ENCODE measurements at places on chromosomes 2 and 18.

GRCh38 chr18:58862356-58862755 is 2.3 kb upstream of the ZNF532 start:
- DNase-seq: no peak

DNA sequence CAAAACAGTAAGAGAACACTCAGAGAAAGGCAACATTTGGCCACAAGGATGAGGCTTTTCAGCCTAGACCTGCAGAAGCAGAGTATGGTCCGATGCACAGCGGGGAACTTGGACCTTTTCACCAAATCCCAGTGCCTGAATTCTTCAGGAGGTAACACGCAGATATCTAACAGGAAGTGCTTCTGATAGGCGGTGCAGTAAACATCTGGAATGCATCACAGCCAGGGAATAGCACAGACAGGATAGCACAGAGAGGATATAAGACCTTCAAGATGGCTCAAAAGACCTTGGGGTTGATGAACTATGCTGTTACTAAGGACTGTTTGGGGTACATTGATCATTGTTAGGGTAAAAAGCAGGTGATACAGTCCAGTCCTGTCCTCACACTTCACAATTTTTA is 1.7 kb downstream of the TMEM127 start:
- DNase-seq: no peak

GRCh38 chr18:3119401-3120341 is 100.1 kb downstream of the MYOM1 start:
- no peak for DNase-seq

DNA sequence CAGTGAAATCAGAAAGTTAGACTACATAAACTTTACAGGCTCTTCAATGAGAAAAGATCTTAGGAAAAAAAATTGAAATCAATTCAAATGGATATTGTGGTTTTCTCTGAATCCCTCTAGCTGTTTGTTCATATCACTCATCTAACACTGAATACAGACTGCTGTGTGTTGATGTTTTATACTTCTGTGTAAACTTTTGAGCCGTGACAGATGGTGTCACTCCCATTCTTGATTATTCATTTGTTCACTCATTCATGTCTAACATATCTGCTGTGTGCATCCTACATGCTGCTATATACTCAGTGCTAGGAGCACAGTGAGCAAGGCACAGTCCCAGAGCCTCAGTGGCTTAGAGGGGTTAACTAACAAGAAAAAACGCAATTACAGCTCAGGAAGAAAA is 12.6 kb downstream of the KLHL23 start:
- DNase-seq: no peak

- no peak for DNase-seq
Measured at GRCh38 chr18:58359218-58359617, 269.7 kb downstream of the ALPK2 start.

DNA sequence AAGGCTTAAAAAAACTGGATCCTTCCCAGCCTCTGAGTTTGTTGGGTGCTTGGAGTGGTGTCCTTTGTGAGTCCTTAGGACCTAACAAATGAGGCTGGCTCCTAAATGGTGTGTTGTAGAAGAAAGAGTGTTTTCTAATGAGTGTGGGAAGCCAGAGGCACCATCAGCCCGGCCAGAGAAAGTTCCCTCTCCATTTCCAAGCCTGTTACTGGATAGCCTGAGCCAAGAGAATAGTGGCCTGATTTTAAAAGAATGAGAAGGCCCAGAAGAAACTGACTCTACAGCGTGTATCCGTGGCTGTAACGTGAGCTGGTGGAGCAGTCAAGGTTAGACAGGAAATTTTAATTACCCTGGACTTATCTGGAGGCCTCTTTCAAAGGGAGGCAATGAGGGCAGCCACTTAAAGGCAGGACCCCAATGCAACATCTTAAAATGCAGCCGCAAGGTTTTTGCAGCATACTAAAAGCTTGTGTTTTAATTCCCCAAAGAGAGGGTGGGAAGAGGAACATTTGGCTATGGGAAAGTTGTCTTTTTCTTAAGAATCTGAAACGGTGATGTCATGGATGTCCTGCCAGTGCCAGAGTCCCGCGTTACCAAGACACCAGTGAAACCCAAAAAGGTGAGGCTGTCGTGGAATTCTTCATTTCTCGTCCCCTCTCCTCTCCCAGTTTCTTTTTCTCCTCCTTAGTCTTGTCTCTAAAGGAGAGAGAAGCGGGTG is 4.6 kb downstream of the EFHD1 start:
- no peak for DNase-seq

DNA sequence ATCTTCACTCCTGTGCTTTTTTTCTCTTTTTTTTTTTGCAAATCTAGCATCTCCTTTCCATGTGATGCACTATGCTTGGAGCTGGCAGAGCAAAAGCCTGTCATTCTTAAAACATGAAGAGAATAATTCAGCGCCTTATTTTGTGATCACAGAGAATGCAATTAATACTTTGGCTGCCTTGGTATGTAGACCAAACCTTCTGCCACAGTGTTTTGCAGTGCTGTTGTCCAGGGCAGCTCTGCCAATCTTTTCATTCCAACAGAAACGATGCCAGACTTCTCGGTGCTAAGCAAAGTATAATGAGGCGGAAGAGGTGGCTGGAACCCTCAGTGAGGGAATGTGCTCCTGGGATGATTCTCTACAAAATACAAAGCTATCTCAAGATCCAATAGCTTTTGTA is 25.6 kb downstream of the BCL2 start:
- no peak for DNase-seq

- no peak for DNase-seq
Measured at GRCh38 chr18:59837586-59837985, 62.2 kb upstream of the PMAIP1 start.

DNA sequence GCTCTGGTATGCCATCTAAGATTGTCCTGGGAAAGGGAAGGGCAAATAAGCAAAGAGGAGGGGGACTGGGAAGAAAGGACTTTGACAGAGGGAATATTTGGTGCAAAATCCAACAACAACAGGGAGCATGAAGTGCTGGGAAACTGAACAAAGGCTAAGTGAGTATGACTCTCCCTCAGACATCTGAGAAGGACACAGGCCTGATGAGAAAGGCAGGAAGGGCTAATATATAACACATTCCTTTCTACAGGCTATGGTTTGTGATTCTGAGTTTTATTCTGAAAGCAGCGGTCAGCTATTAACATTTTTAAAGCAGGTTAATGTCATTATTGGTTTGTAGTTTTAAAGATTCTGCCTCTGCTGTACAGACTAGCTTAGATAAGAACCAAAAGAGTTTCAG is 1579.5 kb downstream of the LRP1B start:
- DNase-seq: no peak

DNA sequence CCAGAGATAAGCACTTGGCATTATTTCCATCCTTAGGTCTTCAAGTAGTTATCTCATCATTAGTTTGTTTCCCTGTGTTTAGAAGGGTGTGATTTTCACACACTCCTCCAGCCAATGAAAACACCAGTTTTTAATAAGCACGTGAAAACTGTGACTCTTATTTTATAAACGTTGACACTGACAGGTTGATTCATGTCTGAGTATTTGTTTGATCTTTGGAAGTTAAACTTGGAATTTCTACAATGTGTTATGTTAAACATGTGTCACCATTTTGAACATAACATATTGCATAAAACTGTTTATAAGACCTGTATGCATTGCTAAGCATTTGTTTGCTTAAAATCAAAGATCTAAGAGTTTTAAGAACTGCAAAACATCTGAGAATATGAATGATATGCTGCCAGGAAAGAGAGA is 27.6 kb downstream of the SLC40A1 start:
- DNase-seq: no peak

GRCh38 chr18:28208268-28208667 is 31.3 kb upstream of the CDH2 start:
- DNase-seq: no peak

- DNase-seq: no peak
Measured at GRCh38 chr2:85421260-85422071, 3.0 kb downstream of the SH2D6 start.

DNA sequence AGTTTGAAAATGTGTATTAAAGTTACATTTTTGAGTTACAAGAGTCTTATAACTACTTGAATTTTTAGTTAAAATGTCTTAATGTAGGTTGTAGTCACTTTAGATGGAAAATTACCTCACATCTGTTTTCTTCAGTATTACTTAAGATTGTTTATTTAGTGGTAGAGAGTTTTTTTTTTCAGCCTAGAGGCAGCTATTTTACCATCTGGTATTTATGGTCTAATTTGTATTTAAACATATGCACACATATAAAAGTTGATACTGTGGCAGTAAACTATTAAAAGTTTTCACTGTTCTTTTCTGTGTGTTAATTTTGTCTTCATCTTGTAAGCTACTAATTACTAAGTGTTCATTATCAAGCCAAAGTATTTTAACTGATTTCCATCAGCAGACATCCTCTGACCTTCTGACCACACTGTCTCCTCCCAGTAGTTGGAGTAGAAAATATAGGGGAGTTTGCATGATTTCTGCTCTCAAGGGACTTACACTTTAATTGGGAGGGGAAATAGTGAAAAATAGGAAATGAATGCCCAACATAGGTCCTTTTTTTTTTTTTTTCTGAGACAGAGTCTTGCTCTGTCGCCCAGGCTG is 4.3 kb downstream of the PMAIP1 start:
- DNase-seq: no peak

DNA sequence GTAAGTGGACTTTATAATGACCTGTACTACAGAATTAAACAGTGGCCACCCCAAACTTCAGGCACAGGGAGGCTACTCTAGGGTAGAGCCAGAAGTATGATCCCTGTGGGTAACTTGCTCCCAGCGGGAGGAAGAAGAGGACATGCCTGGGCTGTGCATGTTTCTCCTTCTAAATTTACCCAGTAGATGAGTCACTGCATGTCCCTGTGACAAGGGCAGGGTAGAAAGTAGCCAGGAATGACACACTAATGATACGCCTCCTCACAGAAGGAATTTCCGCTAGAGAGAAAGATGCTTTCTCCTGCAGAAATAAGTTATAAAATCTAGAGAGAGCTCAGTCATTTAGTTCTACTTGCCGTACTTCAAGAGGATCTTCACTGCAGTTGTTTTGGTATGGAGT is 7.5 kb downstream of the ACYP2 start:
- DNase-seq: no peak

GRCh38 chr2:196322973-196323810 is 151.8 kb upstream of the STK17B start:
- no peak for DNase-seq

- no peak for DNase-seq
Measured at GRCh38 chr2:190802129-190802528, 78.5 kb upstream of the GLS start.

- DNase-seq: no peak
Measured at GRCh38 chr2:98149333-98149697, 62.3 kb downstream of the VWA3B start.

GRCh38 chr2:44324971-44325426 is 36.3 kb downstream of the PREPL start:
- no peak for DNase-seq

DNA sequence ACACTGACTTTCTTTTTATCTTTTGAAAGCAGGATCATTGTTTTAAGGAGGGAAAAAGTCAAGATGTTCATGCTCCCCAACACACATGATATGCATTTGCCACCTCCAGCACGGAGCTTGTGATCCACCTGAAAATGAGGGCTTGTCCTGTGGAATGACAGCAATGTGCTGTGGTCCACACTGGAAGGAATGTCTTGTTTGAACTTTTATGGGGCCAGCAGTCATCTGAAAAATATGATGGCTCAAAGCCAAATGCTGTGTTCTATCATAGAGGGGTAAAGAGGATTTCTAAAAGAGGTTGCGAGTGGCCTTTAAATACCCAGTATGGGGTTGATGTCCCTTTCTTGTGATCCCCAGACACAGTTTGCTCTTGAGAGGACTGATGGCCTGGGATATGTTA is 226.5 kb upstream of the SPRED2 start:
- DNase-seq: no peak

GRCh38 chr2:12457831-12458230 is 258.9 kb upstream of the TRIB2 start:
- no peak for DNase-seq

GRCh38 chr2:200258081-200258480 is 48.4 kb upstream of the SPATS2L start:
- no peak for DNase-seq

- no peak for DNase-seq
Measured at GRCh38 chr2:50529600-50530218, 502.2 kb downstream of the NRXN1 start.

DNA sequence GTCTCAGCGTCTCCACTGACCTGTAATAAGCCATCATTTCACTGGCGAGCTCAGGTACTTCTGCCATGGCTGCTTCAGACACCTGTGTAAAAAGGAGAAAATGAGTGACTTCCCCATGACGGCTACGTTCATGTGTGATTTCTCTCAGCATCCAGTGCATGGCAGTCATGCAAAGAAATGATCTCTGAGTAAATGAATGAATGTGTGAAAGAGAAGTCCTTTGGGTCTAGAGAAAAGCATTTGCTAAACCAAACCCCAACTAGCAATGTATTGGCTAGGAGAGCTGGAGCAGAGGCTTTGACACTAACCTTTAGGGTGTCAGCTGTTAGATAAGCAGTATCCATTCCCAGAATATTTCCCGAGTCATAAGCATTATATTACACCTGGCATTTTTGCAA is 417 bp downstream of the IL1B start:
- DNase-seq: no peak

DNA sequence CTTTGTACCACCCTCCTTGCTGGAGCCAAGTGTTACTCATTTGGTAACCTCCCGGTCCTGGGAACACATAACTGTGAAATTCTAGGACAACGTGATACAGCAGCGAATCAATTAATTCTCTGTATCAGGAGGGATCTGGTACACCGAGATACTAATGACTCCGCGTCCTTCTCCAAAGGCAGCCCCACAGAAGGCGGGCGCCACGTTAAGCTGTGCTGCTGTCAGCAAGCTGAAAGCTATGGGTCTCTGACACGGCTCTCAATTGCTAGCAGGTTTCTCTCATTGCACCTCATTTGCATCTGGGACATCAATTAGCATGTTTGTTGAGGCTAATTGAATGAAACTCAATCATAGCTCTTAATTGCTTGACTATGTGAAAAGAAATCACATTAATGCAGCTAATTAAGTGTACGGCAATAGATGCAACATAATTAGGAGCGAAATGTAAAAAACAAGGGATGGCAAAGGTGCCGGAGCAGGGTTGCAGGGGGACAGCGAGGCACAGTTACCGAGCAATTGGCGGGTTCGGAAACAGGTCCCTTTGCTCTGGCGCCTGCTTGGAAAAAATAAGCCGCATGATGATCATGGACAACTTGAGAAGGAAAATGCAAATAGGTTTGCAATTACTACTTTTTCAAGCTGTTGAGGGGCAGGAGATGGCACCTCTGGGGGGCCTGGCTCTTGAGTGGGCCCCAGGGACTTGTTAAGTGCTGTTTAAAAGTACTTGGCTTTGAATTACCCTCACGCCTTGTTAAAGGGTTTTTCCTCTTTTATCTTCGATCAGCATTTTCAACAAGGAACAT is 264.2 kb downstream of the GBX2 start:
- no peak for DNase-seq

- no peak for DNase-seq
Measured at GRCh38 chr2:23751747-23752265, 175.1 kb downstream of the ATAD2B start.

DNA sequence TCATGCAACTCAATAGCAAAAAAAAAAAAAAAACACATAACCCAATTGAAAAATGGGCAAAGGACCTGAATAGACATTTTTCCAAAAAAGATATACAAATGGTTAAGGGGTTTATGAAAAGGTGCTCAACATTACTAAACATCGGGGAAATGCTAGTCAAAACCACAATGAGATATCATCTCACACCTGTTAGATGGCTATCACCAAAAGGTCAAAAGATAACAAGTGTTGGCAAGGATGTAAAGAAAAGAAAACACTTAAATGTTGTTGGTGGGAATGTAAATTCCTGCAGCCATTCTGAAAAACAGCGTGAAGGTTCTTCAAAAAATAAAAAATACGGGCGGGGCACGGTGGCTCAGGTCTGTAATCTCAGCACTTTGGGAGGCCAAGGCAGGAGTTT is 112.4 kb upstream of the CAB39 start:
- no peak for DNase-seq
